ENCODE measurements at places on chromosomes 1 and 21.

DNA sequence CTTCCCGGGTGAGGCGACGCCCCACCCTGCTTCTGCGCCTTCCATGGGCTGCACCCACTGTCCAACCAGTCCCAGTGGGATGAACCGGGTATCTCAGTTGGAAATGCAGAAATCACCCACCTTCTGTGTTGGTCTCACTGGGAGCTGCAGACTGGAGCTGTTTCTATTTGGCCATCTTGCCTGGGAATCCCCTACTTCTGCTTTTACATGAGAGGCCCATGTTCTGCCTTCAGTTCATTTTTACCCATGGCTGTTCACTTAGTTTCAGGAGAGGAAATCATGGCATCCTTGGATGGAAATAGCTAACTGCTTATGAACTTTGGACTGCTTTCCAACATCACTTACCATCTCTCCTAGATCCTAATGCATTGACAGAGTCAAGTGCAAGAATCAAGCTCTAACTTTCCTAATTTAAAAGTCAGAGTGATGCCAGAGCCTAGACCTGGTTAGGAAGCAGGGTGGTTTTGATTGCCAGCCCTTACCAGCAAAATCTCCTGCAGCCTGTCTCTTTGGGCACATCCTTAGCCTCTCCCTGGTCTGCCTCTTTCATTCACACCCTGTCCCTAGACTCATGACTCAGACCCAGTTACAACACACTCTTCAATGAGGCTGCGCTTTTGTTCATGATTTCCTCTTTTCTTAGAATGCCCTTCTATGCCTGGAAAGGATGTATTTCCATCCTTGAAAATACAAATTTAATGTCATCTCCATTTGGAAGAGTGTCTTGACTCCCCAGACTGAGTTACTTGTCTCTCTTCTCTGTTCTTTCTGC lies 137.2 kb downstream of the KCTD3 start:
- peak; percentile 70 for DNase-seq

DNA sequence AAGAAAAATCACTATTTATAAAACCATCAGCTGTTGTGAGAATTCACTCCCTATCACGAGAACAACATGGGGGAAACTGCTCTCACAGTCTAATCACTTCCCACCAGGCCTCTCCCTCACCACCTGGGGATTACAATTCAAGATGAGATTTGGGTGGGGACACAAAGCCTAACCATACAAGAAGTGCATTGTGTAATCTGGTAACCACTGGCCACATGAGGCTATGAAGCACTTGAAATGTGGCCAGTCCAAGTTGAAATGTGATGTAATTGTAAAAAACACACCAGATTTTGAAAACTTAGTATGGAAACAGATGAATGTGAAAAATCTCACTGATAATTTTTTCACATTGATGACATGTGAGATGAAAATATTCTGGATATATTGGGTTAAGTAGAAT lies 293.8 kb downstream of the TTLL7 start:
- DNase-seq, result peak; percentile 62

DNA sequence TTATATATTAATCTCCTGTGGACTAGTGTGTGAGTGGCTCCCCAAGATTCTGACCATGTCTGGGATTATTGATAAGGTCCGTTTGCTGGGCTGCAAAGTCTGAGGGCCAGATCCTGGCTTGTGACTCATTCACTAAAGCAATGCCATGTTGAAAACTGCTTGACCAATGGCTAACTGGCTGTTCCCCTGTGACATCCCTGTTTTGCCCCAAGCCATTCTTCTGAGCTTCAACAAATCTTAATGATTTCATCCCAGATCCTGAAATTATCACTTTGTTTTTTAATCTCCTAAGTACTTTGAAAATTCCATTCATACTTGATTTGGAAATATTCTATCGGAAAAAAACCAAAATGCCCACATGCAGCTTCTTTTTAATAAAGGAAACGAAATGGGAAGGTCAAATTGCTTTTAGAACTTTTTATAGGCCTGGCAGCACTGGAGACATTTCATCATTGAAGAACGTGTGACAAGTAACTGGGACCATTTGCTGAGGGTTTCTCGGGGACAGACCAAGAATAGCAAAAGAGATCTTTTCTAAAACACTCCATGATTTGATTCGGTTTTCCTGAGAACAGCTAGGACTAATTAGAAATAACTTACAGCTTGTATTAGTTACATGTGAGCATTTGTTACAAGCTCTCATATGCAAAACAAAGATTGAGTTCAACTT lies 121.3 kb downstream of the TGFB2 start:
- no peak for DNase-seq

DNA sequence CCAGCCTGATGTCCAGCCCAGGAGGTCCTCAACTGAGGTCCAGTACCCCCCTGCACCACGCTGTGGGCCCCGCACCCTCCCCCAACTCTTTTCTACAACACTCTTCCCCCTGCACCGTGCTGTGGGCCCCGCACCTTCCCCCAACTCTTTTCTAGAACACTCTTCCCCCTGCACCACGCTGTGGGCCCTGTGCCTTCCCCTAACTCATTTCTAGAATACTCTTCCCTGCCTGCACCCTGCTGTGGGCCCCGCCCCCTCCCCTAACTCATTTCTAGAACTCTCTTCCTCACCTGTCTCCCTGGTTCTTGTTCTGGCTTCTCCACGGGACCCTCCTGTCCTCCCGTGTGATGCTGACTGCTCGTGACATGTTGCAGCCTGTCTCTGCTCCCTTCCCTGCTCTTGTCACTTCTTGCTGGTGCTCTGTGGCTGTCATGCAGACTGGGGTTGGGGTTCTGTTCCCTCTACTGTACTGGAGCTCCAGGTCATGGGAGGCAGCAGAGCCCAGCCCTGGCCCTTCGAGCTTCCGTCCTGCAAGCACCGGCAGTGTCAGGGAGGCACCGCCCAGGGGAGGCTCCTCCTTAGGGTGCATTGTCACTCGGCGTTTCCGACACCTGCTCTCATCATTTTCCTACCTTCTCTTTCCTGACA lies 160.1 kb upstream of the COL6A1 start:
- DNase-seq, result no peak

- no peak for DNase-seq
Measured at GRCh38 chr1:198281911-198282310, 125.1 kb downstream of the NEK7 start.

GRCh38 chr21:26669215-26669764 lies 96.2 kb upstream of the CYYR1 start:
- DNase-seq, result no peak

DNA sequence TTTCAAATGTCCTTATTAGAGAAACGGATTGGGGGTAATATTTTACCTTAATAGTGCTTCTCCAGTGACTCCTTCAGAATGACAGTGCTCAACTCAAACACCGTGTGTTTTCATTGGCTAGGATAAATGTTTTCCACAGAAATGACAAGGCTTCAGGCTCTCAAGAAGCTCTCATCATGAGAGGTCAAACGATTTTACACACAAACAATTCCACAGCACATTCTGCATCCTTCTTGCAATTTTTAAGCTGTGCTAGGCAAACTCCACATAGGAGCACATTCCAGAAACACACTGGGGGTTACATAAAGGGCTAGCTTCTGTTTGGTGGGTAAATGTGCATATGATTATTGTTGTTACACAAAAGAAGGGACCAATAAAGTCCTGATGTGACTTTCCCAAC lies 75.5 kb upstream of the IPO9 start:
- no peak for DNase-seq

GRCh38 chr1:162158624-162159271 lies 89.3 kb downstream of the NOS1AP start:
- no peak for DNase-seq

All from OCI-M1 (cell line).